Astrocyte of the hippocampus (primary cell): ENCODE measurements at places on chromosomes 3 and 15.
A peak's percentile ranks its signal among the peaks of the same experiment; 100 is the strongest.

DNA sequence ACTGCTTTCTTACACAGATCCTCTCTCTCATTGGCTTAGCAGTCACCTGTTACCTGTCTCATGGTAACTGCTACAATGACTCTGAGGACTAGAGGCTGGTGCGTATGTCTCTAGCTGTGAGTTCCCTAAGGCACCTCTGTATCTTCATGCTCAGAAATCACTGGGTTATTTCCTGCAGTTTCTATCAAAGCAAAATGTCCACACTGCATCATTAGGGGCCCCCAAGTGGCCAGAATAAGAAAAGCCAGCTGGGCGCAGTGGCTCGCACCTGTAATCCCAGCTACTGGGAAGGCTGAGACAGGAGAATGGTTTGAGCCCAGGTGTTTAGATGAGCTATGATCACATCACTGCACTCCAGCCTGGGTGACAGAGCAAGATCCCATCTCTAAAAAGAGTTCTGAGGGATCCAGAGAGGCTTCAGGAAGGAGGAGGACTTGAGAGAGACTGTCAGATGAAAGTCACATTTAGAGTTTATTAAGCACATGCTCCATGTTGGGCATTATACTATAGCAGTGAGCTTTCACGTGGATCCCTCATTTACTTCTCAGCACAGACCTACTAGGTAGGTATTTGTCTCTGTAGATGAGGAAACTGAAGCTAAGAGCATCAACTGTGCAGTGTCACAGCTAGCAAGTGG, 2.3 kb upstream of the VPS18 start:
- peak; percentile 71 for DNase-seq

DNA sequence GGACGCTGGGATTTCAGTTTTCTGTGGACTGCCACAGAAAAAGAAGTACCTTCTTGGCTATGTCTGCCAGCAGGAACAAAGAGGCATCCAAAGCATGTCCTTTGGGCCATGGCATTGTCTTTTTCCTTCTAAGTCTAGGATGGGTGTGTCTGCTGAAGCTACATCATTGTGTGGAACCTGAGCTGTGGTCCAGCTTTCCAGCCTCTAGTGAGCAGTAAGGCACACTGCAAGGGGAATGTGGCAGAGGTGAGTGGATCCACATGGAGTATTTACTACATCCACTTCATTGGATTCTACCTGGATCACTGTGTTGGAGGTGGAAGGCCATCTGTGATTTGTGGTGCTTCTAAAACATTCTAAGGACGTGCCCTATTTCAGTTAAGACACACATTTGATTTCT, 23.7 kb downstream of the CMTM8 start:
- DNase-seq = no peak

DNA sequence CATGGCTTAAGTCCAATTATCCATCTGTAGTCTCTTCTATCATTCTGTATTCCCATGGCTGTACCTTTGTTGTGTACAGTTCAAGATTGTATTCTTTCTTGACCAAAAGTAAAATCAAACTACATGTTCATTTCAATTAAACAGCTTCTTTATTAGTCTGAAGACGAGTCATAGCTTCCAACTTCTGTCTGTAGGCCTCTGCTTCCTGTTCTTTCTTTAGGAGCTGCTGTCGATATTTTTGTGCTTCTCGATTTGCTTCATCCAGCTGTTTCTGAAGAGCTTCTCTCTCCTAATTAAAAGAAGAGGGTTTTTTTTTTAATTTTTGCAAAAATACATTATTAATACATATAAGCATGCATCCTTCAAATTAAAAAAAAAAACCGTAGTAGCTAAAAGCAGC, 13.0 kb upstream of the HDC start:
- DNase-seq = no peak

GRCh38 chr3:34312684-34313083, 514.3 kb downstream of the PDCD6IP start:
- DNase-seq = no peak

- DNase-seq = peak; percentile 45
Observed at GRCh38 chr3:56928379-56929068, 126.8 kb upstream of the ARHGEF3 start.

DNA sequence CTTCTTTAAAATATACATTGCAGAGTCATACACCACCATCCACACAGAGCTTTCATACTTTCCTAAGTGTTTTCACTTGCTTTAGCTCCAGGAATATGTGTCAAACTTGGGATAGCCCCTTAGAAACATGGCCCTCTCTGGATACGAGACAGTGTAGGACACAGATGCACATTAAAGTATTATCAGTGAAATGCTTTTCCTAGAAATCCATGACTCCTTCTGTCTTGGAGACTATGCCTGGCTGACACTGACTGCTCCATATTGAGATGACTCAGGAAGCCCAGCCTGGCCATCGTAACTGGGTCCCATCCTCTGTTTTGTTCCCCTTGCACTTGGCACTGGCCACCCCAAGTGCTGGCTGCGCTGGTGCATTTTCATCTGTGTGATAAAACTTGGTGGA, 204.8 kb downstream of the PDZRN3 start:
- DNase-seq = no peak

DNA sequence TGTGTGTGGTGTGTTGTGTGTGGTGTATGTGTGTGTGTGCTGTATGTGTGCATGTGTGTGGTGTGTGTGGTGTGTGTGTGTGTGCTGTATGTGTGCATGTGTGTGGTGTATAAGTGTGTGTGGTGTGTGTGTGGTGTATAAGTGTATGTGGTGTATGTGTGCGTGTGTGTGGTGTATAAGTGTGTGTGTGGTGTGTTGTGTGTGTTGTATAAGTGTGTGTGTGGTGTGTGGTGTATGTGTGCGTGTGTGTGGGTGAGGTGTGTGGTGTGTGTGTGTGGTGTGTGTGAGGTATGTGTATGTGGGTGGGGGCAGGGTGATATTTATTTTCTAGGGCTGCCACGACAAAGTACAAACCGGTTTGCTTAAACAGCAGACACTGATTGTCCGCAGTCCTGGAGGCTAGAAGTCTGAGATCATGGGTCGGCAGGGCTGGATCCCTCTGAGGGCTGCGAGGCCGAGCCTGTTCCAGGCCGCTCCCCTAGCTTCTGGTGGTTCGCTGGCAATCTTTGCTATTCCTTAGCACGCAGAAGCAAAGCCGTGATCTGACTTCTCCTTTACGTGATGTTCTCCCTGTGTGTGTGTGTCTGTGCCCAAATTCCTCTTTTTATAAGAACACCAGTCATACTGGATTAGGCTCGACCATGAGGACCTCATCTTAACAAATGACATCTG, 160.2 kb downstream of the XXYLT1 start:
- no peak for DNase-seq

DNA sequence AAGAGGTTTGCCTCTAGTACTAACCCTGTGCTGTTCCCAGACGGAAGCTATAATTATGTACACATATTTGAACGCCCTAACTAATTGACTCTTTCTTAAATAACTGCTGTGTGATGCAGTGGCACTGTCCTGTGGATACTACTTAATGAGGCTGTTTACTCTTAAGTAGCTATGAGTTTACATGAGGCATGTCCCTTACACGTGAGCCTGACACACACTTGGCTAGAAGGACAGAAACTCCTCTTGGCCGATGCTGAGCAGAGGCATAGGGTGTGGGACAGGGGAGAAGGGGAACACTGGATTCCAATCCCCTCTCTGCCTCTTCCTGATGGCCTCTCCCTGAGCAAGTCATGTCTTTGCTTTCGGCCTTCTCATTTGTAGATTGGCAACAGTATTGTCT, 21.9 kb downstream of the EHD4 start:
- DNase-seq = no peak

- DNase-seq = peak; percentile 77
Observed at GRCh38 chr3:57805674-57806073, 49.6 kb downstream of the SLMAP start.

DNA sequence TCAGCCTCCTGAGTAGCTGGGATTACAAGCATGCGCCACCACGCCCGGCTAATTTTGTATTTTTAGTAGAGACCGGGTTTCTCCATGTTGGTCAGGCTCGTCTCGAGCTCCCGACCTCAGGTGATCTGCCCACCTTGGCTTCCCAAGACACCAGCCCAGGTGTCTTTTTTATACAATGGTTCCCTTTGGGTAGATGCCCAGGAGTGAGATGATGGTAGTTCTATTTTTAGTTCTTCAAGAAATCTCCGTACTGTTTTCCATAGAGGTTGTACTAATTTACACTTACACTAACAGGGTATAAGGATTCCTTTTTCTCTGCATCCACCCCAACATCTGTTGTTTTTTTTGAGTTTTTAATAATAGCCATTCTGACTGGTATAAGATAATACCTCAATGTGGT, 94.3 kb downstream of the IGF2BP2 start:
- no peak for DNase-seq
